ENCODE measurements at places on chromosomes 2 and 18.

GRCh38 chr2:74011246-74011645, 26.5 kb downstream of the TET3 start:
- DNase-seq: no peak

DNA sequence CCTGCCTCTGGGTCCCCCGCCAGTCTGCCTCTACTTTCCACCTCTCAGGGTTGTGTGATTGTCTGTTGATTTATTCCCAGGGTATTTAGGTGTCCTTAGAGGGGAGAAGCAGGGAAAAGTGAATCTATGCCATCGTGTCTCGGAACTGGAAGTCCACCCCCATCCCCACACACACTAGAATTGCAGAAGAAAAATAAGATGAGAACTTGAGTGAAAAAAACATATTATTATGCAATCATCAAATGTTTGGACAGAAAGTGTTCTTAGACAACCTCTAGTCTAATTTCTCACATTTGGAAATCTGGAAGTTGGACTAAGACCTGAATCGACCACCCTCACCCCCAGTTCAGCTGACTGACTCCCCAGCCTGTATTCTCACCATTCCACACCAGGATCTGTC, 14.1 kb upstream of the CASP8 start:
- no peak for DNase-seq

DNA sequence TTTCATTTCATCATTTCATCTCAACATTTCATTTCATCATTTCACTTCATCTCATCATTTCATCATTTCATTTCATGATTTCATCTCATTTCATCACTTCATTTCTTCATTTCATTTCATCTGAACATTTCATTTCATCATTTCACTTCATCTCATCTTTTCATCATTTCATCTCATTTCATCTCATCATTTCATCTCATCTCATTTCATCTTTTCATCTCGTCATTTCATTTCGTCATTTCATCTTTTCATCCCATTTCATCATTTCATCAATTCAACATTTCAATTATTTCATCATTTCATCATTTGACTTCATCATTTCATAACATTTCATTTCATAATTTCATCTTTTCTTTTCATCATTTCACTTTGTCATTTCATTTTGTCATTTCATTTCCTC, 128.4 kb downstream of the ANKRD30BL start:
- DNase-seq: no peak

- no peak for DNase-seq
Observed at GRCh38 chr2:140275427-140275826, 1495.2 kb upstream of the NXPH2 start.

DNA sequence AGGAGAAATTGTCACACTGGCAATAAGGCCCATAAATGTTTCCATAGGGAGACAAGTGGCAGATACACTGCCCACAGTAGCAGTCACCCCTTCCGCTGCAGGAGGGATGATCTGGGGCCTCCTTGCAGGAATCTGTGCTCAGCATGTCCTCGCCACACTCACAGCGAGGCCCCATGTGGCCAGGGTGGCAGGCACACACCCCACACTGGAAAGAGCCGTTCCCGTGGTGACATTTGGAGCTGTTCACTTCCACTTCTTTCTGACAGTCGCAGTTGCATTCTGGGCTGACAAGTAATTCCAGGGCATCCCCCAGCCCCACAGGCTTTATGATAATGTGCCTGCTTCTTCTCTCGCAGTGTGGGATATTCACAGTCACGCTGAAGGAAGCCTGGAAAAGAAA, 62.6 kb downstream of the ITGB6 start:
- DNase-seq: no peak

DNA sequence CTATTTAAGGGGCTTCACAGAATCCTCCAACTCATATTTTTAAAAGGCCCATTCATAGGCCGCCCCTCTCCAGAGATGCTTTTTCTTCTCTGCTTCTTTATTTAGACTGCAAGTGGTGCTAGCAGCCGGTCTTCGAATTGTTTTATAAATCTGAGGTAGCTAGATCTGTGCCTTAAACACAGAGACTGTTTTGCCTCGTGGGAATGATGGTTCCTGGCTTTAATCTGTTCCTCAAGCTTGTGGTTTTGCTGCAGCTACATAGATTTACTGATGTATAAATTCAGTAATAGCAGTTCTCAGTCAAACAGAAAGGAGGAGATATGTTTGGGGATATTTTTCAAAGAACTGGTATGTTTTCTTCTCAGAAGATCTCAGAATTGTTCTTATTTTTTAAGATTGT, 45.3 kb downstream of the TNFRSF11A start:
- DNase-seq: no peak

GRCh38 chr2:171551836-171552235, 29.6 kb downstream of the CYBRD1 start:
- no peak for DNase-seq

DNA sequence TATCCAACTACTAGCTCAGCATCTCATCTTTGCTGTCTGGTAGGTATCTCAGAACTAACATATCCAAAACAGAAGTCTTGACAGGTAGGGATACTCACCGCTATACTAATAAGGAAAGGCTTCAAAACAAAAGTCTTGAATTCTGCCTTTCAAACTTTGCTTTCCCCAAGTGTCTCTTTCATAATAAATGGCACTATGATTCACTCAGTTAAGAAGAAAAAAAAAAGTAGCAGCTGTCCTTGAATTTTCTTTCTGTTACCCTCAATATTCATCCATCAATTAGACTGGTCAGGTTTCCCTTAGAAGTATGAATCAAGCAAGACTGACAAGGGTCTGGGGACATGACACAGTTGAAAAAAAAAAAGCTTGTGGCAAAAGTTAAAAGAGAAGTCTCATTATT, 175.1 kb downstream of the GULP1 start:
- DNase-seq: no peak

DNA sequence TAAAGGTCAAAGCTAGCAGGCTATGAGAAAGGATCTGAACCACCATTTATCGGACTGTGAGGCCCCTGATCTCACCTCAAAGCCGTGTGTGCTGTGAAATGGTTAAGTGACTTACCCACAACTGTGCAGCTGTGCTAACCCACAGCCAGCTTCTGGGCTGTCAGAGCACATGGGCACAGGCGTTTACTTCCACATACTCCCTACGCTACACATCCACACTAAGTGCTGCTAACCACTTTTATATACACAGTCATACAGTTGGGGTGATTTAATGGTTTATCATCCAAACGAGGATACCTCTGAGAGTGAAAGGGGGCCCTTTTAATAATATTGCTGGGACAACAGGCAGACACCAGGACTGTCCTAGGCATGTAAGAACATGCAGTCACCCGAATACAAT, 37.3 kb downstream of the CYRIA start:
- no peak for DNase-seq

DNA sequence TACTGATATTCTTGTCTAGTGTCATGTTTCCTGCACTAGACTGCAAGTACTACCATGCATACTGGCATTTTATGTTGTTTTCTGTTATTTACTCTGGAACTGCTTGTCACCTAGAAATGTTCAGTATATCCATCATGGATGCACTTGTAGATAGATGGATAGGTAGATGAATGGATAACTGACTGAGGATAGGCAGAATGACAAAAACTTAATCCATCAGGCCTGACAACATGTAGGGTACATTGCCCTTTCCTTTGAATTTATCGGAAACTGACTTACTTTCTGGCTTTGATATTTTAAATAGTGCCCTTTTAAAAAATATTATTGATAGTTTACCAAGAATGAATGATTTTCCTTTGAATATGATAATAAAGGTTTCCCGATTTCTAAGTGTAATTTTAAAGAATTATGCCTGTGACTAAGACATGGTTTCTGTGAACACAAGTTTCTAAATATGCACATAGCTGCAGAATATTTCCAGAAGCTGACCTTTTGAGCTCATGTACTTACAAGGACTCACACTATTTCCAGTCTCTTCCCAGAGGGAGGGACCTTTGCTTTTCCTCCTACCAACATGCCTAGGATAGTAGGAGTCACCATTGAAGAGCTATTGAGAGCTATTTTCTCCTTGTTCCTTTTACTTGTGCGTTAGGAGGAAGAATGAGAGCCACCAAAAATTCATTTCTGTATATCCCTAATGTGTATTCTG, 81.3 kb downstream of the ANKRD12 start:
- DNase-seq: no peak

GRCh38 chr18:79544386-79544963, 135.1 kb upstream of the CTDP1 start:
- no peak for DNase-seq

DNA sequence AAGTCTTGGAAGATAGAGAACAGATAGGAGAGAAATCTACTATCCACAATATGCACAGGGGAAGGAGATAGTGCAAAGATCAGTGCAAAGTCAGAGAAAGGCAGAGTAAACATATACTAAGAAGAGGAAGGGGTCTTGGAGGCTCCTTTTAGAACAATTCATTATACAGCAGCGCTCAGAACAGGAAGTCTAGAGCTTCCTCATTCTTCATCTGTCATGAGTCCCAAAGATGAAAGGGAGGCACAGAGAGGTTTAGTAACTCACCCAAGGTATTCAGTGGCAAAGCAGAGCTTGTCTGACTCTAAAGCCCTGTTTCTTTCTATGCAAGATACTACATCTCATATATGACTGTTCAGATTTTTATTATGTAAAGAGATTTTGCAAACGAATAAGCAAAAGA, 1.4 kb downstream of the SP110 start:
- no peak for DNase-seq

DNA sequence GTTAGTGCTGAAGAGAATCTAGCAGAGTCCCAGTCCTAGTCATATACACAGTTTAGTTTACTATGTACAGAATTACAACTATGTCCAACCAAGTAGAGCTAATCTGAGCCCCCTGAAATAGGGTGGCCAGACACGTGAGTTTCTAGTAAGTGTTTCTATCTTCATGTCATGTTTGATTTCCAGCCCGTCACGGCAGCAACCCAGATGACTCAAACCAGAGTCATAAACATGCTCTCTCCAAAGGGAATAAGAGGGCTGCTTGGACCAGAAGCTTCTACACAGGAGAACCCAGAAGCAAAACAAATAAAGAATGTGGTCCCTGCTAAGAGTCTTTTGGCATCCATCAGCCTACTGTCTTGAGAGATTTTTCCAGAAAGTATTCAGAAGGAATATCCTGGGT, 64.9 kb upstream of the WIPF1 start:
- DNase-seq: no peak

DNA sequence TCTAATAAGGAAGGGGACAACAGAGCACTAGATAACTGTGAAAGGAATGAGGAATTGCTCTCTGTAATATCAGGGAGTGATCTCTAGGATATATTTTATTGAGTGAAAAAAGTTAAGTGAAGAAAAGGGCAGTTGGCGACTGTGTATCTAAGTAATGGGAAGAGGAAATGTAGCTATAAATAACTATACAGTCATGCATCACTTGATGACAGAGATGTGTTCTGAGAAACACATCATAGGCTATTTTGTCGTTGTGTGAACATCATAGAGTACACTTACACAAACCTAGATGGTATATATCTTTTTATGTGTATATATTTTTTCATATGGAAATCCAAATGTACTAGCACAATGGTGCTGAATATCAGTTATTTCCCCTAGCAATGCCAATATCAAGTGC, 329.3 kb downstream of the TXNL1 start:
- DNase-seq: no peak

GRCh38 chr18:53541924-53542323, 682.5 kb downstream of the MBD2 start:
- no peak for DNase-seq

DNA sequence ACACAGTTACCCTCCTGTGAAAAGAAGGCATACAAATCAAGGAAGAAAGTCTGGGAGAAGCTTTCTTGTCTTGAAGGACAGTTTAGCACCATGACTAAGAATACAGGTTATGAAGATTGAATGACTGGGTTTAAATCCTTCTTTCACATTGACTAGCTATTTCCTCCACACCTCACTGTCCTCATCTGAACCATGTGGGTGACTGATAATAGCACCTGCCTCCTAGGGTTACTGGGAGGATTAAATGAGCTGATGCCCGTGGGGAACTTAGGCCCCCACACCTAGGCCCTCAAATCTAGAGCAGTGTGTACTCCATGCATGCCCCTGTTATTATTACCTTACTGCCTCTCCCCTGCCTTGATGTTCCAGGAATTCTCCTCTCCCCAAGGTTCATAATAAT, 202.9 kb downstream of the FBXO15 start:
- DNase-seq: no peak

DNA sequence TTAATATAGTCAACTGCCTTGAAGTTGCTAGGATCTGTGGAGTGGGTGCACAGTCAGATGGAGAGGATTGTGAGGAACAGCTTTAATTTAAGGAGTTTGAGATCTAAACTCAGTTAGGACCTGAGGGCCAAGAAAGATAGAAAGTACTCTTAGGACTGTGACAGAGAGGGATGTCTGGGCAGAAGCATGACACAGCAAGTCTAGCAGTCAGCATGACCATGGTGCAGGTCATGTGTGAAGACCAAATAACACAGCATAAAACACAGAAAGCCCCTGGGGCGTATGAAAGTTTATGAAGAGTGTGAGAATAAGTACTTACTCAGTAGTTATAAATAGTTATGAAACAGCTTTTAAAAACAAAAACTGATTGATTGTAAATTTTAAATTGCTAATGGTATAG, 107.2 kb downstream of the GALNT1 start:
- no peak for DNase-seq

- peak; percentile 56 for DNase-seq
Observed at GRCh38 chr2:26745609-26746327, 18.3 kb upstream of the SLC35F6 start.

GRCh38 chr2:206531996-206532543, 88.7 kb downstream of the ADAM23 start:
- no peak for DNase-seq

DNA sequence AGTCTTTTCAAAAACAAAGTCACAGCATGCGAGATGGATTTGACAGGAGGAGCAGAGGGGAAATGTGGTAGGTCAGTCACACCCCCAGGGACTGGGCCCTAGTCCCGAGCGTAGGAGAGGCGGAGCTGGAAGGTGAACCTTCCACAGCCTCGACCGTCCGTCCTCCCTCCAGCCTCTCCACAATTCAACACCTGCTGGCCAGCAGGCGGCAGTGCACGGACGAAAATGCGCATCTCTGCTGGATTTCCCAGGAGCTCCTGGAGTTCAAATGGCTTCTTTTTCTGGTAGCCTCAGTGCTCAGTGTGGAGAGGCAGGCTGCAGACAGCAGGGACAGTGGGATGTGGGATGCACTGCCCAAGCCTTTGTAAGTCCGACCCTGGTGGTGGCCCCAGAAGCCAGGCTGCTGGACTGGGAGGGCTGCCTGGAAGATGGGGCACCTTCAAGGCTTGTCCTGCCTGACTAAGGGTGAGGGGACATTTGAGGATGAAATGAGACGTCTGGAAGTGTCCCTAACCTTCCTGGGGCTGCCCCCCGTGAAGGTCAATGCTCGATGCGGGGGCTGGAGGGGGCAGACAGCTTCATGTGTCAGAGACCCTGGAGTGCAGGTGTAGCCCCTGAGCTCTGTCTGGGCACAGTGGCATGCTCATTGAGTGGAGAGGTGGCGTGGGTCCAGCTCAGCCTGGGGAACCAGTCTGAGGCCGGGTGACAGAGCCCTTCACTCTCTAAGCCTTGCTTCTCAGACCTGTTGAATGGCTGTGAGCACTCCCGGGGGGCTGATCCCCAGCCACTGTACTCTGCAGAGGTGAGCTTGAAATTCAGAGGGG, 189.5 kb downstream of the TFCP2L1 start:
- peak; percentile 28 for DNase-seq

DNA sequence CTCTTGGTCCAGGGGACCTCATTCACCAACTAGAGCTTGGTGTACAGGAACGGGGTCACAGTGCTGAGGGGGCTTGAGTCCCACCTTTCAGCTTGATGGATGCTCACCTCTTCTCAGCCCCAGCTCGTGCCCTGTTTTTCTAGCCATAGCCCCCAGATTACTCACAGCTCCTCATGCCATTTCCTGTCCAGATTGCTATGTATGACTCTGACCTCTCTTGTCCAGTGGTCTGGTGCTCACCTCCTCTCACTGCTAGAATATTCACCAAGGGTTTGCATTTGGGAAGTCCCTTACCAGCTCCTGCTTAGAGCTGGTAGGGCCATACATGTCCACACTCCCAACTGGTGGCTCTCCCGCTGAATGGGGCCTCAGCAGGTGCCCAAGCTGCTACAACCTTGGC, 5.9 kb downstream of the LBX2 start:
- DNase-seq: no peak

Measured in NCI-H1048 (cell line).